ENCODE measurements at places on chromosomes 6 and 20.

GRCh38 chr6:107606407-107606806 is 116.5 kb downstream of the SOBP start:
- DNase-seq: no peak

DNA sequence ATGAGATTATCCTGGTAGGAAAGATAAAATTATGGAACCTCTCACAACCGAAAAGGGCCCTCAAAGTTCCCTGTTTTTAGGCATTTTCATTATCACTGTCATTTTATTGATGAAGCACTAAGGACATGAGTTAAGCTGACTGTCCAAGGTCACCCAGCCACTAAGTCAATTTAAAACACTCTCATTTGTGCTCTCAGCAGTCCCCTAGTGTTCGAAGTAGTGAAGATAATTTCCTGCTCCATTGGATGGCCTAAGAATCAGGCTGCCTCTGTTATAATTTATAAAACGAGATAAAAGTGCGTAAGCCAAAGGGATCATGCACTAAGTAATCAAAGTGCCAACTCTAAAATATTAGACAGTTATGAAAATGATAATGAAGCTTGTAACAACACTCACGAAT is 169.1 kb downstream of the KIF16B start:
- no peak for DNase-seq

DNA sequence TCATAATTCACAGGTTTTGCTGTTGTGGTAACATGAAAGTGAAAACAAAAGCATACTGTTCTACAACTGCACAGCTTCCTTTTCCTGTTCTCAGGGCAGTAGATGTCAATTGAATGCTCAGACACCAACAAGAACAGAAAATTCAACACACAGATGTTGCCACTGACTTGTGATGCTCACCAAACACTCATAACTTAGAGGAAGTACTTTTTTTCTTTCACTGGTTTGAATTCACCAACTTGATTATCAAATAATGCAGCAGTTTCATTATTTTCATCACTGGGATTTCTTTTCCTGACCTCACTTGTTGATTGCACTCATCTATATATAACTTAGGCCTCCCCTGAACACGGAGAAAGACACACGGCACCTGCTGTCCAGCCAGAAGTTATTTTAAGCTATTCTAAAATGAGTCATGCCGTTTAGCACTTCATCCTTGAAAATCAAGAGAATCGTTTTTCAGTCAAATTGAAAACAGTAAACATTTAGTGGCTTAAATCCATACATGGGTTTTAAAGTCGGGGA is 949 bp downstream of the TXLNB start:
- no peak for DNase-seq

- no peak for DNase-seq
These were observed 52.5 kb downstream of the MKKS start for GRCh38 chr20:10381477-10381876.

GRCh38 chr6:96276305-96276704 is 245.3 kb upstream of the UFL1 start:
- DNase-seq: no peak

DNA sequence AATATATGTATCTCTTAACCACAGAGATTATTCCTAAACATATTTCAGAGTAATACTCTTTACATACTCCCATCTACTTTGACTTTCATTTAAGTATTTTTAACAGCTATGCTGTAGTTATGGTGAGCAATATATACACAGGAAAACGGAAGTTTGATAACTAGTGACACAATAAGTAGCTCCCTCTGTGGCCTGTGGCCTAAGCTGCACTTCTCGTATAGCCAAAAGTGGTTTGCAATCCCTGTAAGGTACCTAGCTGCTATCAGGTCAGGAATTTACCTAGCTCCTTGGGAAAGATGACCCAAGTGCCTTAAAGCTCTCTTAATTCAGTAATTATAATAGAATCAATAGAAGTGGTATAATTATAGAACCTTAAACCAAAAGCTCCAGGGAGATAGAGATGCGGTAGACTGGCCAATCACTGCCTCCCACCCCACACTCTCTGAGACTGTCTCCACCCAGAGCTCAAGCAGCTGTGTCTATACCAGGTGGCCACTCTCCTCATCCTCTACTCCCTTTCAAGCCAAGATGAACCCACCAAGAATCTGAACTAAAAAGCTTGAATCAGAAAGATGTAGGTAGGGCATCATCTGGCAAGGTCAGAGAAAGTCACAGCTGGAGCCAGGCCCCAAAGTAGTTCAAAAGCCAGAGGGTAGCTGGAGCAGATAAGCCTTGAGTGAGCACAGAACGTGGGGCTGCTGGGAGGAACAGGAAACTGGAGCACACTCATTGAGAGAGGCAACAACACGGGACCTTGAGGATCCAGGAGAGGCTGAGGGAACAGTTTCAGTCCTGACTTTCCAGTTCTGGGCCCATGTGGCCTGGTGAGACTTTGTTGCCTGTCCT is 84.9 kb upstream of the ASF1A start:
- no peak for DNase-seq

GRCh38 chr6:163008186-163008585 is 280.4 kb downstream of the PACRG start:
- DNase-seq: no peak

- DNase-seq: no peak
These were observed 25.6 kb downstream of the FUCA2 start for GRCh38 chr6:143485967-143486366.

DNA sequence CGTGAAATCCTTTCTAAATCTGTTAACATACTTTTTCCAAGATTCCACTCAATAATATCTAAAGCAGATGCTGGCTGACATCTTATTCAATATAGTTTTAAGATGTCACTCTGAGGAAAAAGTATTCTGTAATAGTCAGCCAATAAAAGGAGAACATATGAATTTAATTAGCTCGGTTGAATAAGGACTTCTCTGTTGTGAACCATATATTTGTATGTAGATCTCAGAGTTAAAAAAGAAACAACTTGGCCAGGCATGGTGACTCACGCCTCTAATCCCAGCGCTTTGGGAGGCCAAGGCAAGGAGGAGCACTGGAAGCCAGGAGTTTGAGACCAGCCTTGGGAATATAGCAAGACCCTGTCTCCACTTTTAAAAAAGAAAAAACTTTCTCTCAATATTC is 7.4 kb upstream of the CD24 start:
- no peak for DNase-seq

GRCh38 chr20:45907219-45907948 is 4.6 kb downstream of the PLTP start:
- DNase-seq: no peak

DNA sequence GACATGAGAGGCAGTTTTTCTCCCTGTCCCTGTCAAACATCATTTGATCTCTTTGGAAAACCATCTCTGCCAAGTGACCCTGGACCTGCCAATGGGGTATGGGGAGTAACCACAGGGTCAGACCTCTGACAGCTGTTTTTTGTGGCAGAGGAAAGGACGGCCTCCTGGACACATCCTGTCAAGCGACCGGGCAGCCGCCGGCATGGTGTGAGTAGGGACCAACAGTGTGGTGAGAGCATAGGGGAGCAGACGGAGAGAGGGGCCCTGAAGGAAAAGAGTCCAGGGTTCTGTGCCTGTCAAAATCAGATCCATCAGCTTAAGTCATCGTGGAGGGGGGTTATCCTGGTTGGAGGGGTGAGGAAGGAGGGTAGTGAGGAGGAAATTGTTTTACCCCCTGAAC is 10.1 kb downstream of the DNTTIP1 start:
- no peak for DNase-seq

DNA sequence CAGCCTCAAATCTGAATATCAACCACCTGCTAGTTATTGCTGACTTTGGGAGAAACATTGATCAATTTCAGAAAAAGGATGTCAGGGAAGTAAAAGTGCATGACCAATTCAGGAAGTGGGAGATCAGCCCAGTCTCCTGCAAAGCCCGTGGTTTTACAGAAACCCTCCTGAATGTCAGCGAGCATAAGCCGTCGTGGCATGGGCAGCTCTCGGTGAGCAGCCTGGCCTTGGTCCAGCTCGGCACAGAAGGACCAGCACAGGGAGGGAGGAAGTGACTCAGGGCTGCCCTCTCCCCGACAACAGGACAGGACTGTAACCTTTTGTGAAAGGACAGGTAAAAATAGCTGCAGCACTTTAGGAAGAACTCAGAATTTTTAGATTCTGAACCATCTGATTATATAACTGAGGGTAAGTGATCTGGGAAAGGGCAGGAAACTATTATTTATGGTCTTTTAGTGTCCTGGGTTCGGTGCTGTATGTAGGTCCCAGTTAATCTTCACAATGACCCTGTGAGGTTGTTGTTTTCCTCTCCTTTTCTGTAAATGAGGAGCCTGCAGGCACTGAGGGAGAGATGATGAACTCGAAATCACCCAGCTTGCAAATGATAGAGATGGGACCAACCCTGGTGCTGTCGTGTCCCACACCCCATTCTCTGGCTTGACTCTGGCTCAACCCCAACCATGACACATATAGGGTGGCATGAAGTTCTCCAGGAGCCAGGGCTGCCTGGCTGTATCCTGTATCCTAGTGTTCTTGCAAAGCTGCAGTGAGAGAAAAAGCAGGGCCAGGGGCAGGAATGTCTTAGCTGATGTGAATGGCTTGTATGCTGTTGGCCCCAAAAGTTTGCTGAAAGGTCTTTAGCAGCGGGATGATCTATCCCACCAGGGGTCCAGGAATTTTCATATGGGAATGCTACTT is 37.6 kb downstream of the NRN1 start:
- no peak for DNase-seq

GRCh38 chr6:55833284-55833683 is 42.1 kb downstream of the BMP5 start:
- DNase-seq: no peak

DNA sequence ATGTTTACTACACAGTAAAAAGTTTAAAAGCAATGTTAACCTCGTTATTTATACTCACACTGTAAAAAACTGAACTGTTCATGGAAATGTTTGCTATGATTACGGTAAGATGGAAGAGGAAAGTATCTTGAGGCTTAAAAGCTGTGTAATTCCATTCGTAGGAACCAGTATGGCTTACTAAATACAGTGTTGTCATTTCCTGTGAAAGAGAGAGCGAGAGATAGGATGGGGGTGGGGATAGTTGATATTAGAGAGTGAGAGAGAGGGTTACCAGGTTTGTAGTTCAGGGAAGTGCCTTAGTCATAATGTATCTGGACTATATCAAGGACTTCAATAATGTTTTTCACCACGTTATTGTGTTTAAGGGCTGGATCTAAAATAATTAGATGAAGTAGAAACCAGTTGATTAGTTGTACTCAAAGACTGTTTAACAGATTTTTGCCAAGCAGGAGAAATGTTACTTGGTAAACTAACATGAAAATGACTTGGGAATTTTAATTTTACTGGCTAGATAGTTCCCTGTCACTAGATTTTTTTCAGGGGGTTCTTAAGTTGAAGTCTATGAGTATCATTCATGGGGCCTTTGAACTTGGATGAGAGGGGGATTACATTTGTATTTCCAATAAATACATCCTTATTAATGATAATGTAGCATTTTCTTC is 30.4 kb downstream of the AFDN start:
- DNase-seq: no peak
